ENCODE measurements at places on chromosomes 12 and 14. TPM values are rescaled to one million over a fixed set of nuclear protein-coding genes. Genes with fewer than 3 reads are reported as not detected.

OTX2 gene
- total RNA-seq, result not detected

RIMKLB gene
- total RNA-seq, result 17.1 TPM

MAPK1IP1L gene
- 26.2 TPM for total RNA-seq

KRT3 gene
- total RNA-seq, result not detected

SERPINA12 gene
- not detected for total RNA-seq

BCL2L14 gene
- total RNA-seq, result not detected

SLC41A2 gene
- total RNA-seq, result 25.7 TPM

FAM216A gene
- total RNA-seq, result 11.9 TPM

GOLT1B gene
- total RNA-seq, result 54.5 TPM

LMNTD1 gene
- 0.63 TPM for total RNA-seq

IFNG-AS1 gene
- 0.07 TPM for total RNA-seq

LRTM2 gene
- not detected for total RNA-seq

C12orf56 gene
- 0.40 TPM for total RNA-seq

EPYC gene
- not detected for total RNA-seq

TAS2R19 gene
- total RNA-seq, result 5.1 TPM

CATSPERB gene
- total RNA-seq, result not detected

HOXC9 gene
- total RNA-seq, result 0.40 TPM

SERPINA5 gene
- total RNA-seq, result 0.33 TPM

FOXN4 gene
- not detected for total RNA-seq

RPGRIP1 gene
- not detected for total RNA-seq

POTEG gene
- total RNA-seq, result not detected

DPF3 gene
- 9.3 TPM for total RNA-seq

GZMB gene
- not detected for total RNA-seq

PKP2 gene
- total RNA-seq, result 1.8 TPM

CCDC184 gene
- total RNA-seq, result 2.2 TPM

ZFHX2 gene
- 0.83 TPM for total RNA-seq

GLIPR1L1 gene
- not detected for total RNA-seq

MMAB gene
- 20.3 TPM for total RNA-seq

RPL10L gene
- total RNA-seq, result not detected

METTL1 gene
- total RNA-seq, result 6.2 TPM

AQP6 gene
- 0.20 TPM for total RNA-seq

GPR68 gene
- total RNA-seq, result 1.4 TPM

KRT71 gene
- total RNA-seq, result not detected
